GM06990 (cell line): ENCODE measurements at places on chromosomes 12 and 14.

- DNase-seq, result no peak
Observed at GRCh38 chr12:124949066-124949465, 34.6 kb upstream of the UBC start.

DNA sequence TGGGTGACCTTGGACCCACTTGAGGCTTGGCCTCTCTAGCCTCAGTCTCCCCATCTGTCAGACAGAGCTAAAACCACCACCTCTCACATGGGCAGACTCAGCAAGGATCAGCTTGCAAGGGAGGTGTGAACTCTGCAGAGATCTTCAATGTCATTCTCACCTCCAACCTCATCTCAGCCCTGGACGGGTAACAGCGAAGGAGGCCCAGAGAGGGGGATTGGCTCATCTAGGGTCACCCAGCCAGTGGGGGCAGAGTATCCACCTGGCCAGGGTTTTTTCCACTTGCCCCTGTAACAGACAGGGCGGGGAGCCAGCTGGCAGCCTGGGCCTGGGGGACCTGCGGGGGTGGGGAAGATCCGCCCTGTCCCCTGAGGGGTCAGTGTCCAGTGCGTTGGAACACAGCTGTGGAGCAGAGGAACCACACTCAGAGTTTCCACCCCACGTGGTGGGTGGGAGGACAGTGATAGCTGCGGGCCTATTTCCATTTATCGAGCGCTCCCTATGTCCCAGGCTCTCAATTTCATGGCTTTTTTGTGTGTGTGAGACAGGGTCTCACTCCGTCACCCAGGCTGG, 27.4 kb downstream of the DTX1 start:
- DNase-seq, result no peak

GRCh38 chr12:124438437-124439056, 128.9 kb downstream of the NCOR2 start:
- no peak for DNase-seq

GRCh38 chr12:116933512-116934246, 22.9 kb downstream of the FBXW8 start:
- no peak for DNase-seq

GRCh38 chr14:100775351-100775830, 48.7 kb downstream of the DLK1 start:
- no peak for DNase-seq

DNA sequence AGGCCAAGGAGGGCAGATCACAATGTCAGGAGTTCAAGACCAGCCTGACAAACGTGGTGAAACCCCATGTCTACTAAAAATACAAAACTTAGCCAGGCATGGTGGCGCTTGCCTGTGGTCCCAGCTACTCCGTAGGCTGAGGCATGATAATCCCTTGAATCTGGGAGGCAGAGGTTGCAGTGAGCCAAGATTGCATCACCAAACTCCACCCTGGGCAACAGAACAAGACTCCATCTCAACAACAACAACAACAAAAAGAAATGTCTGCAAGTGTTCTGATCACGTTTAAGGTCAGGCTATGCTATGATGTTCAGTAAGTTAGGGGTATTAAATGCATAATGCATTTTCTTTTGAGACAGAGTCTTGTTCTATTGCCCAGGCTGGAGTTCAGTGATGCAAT, 6.7 kb upstream of the PLD4 start:
- DNase-seq, result no peak

DNA sequence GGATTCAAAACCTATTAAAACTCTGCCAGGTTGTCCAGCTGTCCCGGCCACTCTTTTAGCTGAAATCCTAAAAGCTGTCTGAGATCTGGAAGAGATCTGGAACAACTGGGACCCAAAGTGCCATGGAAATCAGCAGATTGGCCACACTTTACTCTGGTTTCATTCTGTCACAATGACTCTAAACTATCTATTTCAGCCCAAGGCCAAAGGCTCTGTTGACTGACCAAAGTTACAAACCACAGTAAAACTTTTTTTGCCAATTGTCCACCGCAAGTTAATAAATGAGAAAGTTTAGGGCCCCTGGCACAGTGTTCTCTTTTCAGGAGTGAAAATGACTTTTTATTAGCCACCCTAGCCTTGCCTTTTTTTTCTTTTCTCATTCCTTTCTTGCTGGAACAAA, 113.4 kb upstream of the CPM start:
- DNase-seq, result no peak

GRCh38 chr14:32950584-32950983, 11.9 kb downstream of the NPAS3 start:
- no peak for DNase-seq

- DNase-seq, result no peak
Observed at GRCh38 chr12:29717540-29718100, 66.1 kb downstream of the TMTC1 start.

GRCh38 chr14:102917469-102918211, 4.8 kb upstream of the AMN start:
- DNase-seq, result peak; percentile 71

DNA sequence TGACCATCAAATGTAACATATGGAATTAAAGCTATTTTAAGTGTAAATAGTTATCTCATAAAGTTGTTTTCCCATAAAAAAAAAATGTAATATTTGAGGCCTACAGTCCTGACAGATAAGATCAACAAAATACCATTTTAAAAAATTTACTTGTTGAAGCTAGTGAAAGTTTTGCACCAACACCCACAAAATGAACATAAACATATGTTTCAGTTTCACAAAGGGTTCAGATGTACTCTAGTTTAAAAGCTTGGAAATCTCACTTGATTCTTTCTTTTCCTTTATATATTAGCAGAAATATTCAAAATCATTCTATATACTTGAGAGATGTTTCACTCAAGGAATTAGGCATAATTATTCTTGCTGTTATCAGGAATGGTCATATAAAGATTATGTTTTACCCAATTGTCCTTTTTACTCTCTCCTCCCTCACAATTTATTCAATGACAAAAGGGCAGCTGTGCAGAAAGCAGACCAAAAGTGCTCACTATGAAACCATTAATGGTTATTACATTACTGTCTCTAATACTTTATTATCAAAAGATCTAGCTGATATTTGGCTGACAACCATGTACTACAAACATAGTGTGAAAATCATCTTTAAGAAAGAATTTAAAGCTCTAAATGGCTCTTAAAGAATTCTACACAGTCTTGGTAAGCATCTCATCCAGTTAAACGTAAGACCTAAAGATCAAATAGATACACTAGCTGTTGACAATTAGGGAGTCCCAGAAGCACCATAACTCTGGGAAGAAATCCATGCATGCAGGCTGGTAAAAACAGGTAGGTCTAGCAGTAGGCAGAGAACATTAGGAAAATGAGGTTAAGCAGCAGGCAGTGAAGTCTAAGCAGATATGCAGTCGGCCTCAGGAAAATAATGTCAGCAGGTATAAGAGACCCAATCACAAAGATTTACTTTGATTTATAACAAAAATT, 28.8 kb downstream of the KIF21A start:
- DNase-seq, result no peak

- no peak for DNase-seq
Observed at GRCh38 chr14:90373887-90374286, 22.9 kb upstream of the CALM1 start.

DNA sequence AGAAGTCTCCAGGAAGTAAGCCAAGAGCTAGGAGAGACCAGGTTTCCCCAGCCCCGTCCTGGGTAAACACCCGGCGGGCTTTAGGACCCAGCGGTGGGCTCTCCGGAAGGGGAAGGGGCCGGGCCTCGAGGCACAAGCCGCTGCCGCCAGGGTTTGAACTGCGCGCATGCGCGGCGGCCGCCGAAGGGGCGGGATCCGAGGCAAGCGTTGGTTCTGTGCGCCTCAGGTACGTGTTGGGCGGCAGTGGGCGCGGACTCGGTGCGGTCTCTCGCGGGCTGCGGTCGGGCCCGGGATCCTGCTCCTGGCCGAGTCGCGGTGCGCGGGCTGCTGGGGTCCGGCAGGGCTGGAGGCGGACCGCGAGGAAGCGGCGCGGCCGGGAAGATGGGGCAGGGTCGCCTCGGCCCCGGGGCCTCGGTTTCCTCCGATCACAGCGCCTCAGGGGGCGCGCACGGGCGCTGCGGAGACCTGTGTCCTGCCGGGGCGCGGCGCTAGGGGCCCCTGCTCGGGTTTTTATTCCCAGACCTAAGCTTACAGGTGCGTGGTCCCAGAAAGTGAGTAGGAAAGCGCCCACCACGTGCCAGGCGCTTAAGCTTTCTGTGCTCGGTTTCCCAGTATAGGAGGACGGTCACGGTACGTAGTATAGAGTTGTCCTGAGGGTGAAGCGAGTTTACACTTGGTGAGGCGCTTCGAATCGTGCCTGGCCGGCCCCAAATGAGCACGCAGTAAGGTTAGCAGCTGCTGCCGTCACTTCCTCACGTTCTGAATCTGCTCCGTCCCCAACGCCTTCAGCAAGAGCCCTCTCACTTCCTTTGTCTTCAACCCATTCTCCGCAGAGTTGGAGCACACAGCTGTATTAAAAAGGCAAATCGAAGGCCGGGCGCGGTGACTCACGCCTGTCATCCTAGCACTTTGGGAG, at the start of gene TDP1:
Gene TDP1, plus strand, starts transcription at position 183 of the 916 bp plus-strand sequence. CDS start 7,188 bp downstream, outside the sequence.
- peak; percentile 99 for DNase-seq

DNA sequence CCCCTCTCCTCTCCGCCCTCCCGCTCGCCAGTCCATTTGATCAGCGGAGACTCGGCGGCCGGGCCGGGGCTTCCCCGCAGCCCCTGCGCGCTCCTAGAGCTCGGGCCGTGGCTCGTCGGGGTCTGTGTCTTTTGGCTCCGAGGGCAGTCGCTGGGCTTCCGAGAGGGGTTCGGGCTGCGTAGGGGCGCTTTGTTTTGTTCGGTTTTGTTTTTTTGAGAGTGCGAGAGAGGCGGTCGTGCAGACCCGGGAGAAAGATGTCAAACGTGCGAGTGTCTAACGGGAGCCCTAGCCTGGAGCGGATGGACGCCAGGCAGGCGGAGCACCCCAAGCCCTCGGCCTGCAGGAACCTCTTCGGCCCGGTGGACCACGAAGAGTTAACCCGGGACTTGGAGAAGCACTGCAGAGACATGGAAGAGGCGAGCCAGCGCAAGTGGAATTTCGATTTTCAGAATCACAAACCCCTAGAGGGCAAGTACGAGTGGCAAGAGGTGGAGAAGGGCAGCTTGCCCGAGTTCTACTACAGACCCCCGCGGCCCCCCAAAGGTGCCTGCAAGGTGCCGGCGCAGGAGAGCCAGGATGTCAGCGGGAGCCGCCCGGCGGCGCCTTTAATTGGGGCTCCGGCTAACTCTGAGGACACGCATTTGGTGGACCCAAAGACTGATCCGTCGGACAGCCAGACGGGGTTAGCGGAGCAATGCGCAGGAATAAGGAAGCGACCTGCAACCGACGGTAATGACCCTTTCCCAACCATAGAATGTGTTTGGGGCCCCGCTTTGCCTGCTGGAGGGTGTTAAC, 615 bp downstream of the CDKN1B start:
- peak; percentile 48 for DNase-seq

DNA sequence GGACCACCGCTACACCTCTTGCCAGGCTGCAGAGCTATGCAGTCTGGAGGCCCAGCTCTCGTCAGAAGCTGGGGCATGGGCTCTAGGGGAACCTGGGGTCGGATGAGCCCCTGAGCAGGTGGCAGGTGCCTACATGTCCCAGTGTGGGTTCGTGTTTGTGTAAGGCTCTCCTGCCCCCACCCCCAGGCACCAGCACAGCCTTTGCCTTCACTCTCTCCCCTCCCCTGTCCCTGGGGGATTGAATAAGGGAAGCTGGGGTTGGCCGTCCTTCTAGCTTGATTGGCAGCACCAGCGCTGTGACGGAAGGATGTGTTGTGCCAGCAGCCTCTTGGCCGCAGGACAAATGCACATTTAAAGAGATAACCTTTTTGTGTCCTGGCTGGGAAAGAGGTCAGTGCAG, 34.8 kb upstream of the TSPAN9 start:
- DNase-seq, result no peak

- no peak for DNase-seq
Observed at GRCh38 chr12:89906178-89906577, 197.5 kb upstream of the ATP2B1 start.

DNA sequence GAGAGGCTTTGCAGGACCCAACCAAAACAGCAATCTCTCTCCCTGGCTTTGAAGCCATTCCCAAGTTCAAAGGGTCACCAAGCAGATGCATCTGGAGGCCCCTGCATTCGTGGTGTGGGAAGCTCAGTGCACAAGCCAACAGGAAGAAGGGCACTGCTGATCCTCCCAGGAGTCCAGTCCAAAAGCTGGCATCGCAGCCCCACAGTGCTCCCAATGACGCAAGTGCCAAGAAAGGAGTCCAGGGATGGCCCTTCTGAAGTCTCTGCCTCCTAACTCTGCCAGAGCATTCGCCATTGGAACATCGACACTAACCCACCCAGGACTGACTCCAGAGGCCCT, 25.1 kb downstream of the PXN start:
- no peak for DNase-seq

DNA sequence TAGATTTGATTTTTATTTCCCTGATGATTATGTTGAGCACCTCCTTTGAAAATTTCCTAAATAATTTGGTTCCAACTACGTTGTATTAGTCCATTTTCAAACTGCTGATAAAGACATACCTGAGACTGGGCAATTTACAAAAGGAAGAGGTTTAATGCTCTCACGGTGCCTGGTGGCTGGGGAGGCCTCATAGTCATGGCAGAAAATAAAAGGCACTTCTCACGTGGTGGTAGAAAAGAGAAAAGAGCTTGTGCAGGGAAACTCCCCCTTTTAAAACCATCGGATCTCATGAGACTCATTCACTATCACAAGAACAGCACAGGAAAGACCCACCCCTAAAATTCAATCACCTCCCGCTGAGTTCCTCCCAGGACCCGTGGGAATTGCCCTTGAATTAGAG, 372.3 kb downstream of the RPL10L start:
- no peak for DNase-seq

- DNase-seq, result no peak
Observed at GRCh38 chr12:104707194-104707593, 250.4 kb downstream of the CHST11 start.

- DNase-seq, result no peak
Observed at GRCh38 chr12:119775246-119775895, 101.7 kb downstream of the CIT start.

GRCh38 chr14:101518611-101519473, 42.5 kb upstream of the DIO3 start:
- no peak for DNase-seq

GRCh38 chr12:1413930-1414329, 180.5 kb downstream of the FBXL14 start:
- DNase-seq, result no peak

GRCh38 chr12:132152411-132152821, 8.2 kb downstream of the NOC4L start:
- no peak for DNase-seq

GRCh38 chr14:51951656-51952055, 37.7 kb upstream of the RTRAF start:
- no peak for DNase-seq

DNA sequence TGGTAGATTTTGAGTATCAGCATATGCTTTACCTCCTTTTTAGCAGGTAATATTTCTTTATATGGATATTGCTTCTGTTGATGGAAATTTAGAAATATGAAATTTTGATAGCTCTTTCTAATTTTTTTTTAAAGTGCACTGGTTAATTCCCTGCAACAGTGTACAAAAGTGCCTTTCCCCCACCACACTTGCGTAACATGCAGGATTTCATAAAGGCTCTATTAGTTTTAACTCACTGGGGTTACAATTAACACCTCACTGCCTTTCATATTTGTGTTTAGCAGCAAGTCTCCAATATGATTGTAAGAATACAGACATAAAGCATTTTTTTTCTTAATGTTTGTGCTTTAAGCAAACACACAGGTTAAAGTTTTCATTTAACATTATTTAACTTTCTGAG, 25.6 kb downstream of the MNAT1 start:
- DNase-seq, result no peak

- DNase-seq, result no peak
Observed at GRCh38 chr12:129119537-129119936, 266.3 kb downstream of the GLT1D1 start.

GRCh38 chr12:40226705-40227104, 1.9 kb downstream of the LRRK2 start:
- DNase-seq, result no peak
